ENCODE measurements at places on chromosomes 3 and 15.

DNA sequence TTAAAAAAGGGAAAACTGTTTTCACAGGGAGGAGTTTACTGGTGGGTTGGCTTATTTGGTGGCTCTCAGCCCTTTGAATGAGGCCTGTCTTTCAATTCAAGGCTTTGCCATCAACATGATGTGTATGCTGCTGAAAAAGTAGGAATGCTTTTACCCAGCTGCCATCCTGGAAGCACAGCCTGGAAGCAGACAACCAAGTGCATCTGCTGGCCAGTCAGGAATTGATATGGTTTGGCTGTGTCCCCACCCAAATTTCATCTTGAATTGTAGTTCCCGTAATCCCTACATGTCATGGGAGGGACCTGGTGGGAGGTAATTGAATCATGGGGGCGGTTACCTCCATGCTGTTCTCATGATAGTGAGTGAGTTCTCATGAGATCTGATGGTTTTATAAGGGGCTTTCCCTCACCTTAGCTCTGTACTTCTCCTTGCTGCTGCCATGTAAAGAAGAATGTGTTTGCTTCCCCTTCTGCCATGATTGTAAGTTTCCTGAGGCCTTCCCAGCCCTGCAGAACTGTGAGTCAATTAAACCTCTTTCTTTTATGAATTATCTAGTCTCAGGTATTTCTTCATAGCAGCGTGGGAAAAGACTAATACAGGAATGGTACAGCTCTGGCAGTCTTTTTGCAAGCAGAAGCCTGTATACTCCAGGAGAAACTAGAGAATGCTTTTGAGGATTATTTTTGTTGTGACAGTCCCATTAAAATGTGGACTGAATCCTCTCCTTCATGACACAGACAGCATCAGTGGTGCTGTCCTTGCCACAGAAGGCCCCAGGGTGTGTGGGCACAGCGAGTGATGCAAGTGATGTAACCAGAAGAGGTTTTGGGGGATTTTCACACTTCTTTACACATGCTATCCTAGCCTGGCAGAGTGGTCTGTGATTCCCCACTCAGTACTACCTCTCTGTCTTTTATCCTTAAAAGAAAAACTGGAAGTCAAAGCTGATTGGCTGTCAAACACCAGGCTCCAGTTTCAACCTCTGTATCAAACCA lies 20.0 kb downstream of the PLCL2 start:
- DNase-seq = no peak

GRCh38 chr3:156614642-156615511 lies 59.5 kb upstream of the TIPARP start:
- DNase-seq = no peak

DNA sequence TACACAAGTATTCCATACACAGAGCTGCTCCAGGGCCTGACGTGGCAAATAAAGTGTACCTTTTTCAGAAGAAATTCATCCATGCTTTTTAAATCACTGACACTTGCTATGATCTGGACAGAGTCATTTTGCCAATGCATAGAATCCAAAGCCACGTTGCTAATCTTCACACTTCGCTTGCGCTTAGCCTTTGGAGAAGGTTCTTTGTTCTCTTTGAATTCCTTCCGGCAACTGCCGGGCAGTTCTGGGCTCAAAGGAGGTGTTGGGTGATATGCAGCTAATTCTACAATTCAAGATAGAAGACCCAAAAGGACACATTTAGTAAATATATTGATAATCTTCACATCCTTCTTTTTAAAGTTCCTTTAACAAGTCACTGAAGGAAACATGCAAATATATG lies 69.9 kb downstream of the NR2E3 start:
- no peak for DNase-seq

DNA sequence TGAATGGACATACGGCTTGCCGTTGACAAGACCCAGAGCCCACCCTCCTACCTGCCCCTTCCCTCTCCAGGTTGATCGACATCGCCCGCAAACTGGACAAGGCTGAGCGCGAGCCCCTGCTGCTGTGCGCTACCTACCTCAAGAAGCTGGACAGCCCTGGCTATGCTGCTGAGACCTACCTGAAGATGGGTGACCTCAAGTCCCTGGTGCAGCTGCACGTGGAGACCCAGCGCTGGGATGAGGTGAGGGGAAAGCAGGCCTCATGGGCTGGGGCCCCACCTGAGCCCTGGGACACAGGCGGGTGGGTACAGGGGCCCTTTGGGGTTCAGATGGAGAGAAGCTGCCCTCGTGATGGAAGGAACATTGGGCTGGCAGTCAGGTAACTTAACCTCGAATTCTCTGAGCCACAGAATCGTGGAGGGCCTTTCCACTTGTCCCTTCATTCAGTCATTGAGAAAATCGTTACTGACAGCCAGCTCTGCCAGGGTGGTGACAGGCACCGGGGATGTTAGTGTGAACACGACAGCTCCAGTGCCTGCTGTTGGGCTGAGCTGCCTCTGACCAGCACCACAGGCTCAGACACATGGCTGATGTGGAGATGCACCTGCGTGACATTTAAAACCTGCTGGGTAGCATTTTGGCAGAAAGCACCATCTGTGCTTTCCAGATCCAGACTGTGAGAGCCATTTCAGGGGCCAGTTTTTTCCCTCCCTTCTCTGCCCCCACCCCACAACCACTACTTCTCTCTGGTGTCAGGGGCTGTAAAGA lies 25.6 kb upstream of the RHO start:
- peak; percentile 95 for DNase-seq

GRCh38 chr15:68877626-68878025 lies 52.7 kb upstream of the SPESP1 start:
- DNase-seq = no peak

GRCh38 chr15:40279437-40280141 lies 3.3 kb downstream of the ANKRD63 start:
- DNase-seq = no peak

- no peak for DNase-seq
These were observed 82.5 kb downstream of the SPRED1 start for GRCh38 chr15:38335116-38335515.

GRCh38 chr3:129628169-129628522 lies 21.7 kb upstream of the PLXND1 start:
- no peak for DNase-seq

- DNase-seq = peak; percentile 51
These were observed 133.4 kb downstream of the VGLL4 start for GRCh38 chr3:11510356-11510755.

GRCh38 chr3:131796558-131797198 lies 238.1 kb downstream of the CPNE4 start:
- DNase-seq = no peak

DNA sequence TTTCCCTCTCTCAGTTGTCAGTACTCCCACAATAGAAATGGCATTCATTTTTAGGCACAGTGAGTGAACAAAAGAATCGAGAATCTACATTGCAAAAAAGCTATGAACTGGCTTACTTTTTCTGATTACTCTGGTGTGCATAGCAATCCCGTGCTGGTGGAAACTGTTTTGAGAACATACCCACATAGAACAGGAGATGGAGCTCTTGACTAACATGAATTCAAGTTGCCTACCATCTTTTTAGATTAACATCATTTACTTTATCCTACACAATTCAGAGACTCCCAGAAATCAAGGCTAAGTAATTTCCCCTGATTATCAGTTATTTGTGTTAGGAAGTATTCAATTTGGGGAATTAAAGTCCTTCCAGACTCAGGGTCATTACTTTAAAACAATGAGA lies 326.6 kb downstream of the ARPP21 start:
- peak; percentile 1 for DNase-seq

DNA sequence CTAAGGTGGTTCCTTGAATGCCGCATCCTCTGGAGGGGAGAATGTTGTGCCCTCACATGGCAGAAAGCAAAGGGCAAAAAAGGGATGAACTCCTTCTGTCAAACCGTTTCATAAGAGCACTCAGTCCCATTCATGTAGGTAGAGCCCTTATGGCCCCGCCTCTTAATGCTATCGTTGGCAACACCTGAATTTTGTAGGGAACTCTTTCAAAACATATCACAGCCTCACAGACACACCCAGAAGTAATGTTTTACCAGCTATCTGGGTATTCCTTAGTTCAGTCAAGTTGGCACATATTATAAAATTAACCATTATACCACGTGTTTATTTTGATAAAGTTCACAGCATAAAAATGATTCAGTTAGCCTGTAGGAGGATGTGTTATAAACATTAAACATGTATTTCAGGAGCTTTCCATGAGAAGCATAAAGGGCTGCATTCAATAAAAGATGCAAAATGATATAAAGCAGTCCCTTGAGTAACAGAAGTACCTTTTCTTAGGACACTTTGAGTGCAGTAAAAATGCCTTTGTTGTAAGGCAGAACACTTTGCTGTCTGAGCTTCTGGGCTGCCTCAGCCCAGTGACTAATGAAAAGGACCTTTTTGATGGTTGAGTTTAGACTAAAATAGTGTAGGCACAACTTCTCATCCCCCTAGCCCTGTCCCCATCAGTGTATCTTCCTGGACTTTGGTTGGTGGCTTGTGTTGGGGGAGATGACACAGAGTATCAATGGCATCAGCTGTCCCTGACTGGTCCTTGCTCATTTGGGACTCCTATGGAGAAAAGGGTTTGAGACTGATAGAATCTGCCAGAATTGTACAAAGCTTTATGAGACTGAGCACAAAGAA lies 263.5 kb upstream of the TPRG1 start:
- DNase-seq = no peak

DNA sequence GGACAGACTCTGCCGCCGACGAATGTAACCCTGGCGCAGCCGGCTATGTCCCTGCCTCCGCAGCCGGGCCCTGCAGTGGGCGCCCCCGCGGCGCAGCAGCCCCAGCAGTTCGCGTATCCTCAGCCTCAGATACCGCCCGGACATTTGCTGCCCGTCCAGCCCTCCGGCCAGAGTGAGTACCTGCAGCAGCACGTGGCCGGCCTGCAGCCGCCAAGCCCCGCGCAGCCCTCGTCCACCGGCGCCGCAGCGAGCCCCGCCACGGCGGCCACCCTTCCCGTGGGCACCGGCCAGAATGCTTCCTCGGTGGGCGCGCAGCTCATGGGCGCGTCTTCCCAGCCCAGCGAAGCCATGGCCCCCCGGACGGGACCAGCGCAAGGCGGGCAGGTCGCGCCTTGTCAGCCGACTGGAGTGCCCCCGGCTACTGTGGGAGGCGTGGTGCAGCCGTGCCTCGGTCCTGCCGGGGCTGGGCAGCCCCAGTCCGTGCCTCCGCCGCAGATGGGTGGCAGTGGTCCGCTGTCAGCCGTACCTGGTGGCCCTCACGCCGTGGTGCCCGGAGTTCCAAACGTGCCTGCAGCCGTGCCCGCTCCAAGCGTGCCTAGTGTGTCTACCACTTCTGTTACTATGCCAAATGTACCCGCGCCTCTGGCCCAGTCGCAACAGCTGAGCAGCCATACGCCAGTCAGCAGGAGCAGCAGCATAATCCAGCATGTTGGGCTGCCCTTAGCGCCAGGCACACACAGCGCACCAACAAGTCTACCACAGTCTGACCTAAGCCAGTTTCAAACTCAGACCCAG lies 2.4 kb downstream of the TSC22D2 start:
- peak; percentile 67 for DNase-seq

- DNase-seq = no peak
These were observed 27.7 kb upstream of the PLXNA1 start for GRCh38 chr3:126955004-126955790.

DNA sequence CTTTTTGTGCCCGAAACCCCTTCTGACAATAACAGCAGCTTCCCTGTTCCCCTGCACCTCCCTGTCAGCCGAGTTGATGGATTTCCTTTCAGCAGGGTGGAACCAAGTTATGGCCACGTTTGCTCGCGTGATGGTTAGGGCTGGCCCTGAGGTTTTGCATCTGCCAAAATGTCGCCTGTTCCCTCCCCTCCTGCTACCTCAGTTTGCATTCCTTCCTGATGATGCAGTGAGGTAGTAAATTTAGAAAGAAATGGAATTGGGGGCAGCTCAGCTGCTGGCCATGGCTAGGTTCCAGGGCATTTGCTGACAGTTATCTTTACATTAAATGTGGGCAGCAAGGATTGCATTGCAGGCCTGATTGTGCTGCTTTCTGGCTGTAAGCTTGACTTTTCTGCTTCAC lies 13.2 kb downstream of the LIMD1 start:
- no peak for DNase-seq

DNA sequence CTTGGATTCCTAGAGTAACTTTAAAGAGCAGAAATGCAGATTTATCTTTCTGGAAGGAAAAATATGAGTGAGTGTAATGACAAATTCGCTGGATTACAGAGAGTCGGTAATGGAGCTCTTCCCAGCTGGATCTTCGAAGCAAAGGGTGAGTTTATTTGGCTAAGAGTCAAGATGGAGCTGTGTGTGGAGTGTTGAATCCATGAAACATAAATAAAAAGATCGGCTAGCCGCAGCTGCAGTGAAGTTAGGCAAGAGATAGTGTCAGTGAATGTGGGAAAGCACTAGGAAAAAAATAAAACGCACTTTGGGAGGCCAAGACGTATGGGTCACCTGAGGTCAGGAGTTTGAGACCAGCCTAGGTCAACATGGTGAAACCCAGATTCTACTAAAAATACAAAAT lies 10.3 kb downstream of the NAALADL2 start:
- DNase-seq = no peak
